ENCODE measurements at places on chromosomes 4 and X.

GRCh38 chr4:55125763-55126541 is 557 bp upstream of the KDR start:
- peak; percentile 44 for DNase-seq

GRCh38 chr4:26071688-26072087 is 157.7 kb downstream of the SMIM20 start:
- DNase-seq: no peak

DNA sequence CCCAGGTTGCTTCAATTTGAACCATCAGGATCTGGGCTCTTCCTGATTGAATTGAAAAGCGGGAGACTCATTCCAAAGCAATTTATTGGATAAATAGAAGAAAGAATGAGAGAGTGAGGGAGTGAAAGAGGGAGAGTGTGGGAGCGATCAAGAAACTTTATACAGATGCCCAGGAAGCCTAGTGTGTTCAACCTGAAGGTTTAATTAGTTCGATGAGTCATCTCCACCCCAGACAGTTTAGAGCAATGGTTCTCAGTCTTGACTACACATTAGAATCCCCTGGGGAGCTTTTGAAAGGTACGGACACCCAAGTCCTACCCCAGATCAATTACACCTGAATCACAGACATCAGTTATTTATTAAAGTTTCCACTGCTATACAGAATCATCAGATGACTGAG is 61.5 kb downstream of the GEMIN8 start:
- DNase-seq: no peak

DNA sequence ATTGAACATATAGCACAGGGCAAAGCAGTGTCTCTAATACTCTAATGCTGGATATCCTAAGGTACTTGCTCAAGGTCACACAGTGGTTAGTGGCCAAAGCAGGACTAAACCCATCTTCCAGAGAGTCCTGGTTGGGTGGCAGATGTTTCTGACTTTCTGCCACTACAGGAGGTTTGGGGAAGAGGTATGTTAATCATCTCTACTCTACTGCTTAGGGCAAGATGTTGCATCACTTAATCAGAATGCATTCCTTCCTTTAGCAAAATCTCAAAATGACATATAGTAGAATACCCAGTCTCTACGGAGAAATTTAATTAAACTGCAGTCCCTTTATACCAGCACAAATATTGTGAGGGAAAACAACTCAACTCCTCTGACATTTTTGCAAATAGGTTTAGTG is 190.7 kb upstream of the FAM241A start:
- DNase-seq: no peak

GRCh38 chr4:26288355-26288909 is 32.4 kb upstream of the RBPJ start:
- no peak for DNase-seq

DNA sequence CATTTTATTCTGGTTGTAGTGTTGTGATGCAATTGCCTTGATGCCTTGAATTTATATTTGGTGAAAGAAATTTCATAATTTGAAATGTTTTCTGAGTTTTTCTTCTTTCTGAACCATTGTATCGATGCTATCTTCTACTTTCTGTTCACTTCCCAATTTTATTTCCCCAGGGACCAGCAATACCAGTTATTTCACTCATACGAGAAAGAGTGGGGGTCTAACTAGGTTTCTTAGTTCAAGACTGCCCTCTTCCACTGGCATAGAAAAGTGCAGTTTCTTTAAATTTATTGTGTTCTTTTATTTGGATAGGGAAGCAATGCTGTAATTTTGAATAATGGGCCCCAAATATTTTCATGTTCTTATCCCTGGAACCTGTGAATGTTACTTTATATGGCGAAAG is 544.0 kb upstream of the ADGRL3 start:
- no peak for DNase-seq

DNA sequence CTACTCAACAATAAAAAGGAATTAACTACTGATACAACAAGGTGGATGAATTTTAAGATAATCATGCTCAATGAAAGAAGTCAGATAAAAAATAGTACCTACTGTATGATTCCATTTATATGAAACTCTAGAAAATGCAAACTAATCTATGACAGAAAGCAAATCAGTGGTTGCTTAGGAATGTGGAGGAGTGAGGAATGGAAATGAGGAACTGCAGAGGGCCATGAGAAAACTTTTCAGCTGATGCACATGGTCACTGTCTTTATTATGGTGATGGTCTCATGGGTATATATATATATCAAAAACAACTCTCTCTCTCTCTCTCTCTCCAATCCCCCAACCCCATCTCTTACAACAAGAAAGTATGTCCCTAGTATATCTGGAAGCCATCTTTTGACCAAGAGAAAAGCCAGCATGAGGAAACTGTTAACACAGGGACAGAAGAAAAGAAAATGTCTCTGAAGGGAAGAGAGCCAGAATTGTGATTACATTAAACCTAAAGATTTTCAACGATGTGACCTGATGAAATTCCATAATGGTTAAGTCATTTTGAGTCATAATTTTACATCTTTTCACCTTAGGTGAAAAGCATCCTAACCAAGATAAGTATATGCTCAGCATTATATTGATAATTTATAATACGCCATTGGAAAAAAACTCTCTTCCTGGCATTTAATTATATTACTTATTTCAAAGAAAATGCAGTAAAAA is 8.5 kb upstream of the NFKB1 start:
- no peak for DNase-seq

DNA sequence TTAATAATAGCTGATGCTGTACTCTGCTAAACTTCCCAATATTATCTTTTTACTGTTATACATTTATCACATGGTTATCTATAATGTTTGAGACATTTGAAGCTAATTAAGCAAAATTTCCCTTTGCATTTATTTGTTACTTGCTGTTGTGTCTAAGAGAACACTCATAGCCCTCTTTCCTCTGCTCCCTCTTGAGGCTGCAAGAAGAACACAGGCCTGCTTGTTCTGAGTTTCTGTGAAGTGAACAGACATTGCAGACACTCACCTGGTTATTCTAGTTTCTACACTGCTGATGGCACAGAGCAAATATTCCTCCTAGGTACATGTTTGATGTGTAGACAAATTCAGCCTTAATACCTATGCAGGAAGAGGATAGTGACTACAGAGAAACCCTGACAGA is 367.8 kb downstream of the GASK1B start:
- DNase-seq: no peak

- DNase-seq: no peak
These were observed 289.0 kb downstream of the HNRNPD start for GRCh38 chr4:82084747-82085146.

Measured in spinal cord (tissue), 10 donors.